ENCODE measurements at places on chromosomes 13 and 19. TPM values are rescaled to one million over a fixed set of nuclear protein-coding genes. Genes with fewer than 3 reads are reported as not detected.

- H3K27ac ChIP-seq: no peak overlapping the region
- H3K4me3 ChIP-seq: no peak overlapping the region
- H3K36me3 ChIP-seq: no peaks in the 10 kb centered on the region
- DNase-seq: no peak
- H3K27me3 ChIP-seq: peaks cover 91% of the 10 kb centered on the region
These were observed 3.2 kb downstream of the NTF4 start for GRCh38 chr19:49061445-49061844.

The KLHL1 gene
- not detected for total RNA-seq

DNA sequence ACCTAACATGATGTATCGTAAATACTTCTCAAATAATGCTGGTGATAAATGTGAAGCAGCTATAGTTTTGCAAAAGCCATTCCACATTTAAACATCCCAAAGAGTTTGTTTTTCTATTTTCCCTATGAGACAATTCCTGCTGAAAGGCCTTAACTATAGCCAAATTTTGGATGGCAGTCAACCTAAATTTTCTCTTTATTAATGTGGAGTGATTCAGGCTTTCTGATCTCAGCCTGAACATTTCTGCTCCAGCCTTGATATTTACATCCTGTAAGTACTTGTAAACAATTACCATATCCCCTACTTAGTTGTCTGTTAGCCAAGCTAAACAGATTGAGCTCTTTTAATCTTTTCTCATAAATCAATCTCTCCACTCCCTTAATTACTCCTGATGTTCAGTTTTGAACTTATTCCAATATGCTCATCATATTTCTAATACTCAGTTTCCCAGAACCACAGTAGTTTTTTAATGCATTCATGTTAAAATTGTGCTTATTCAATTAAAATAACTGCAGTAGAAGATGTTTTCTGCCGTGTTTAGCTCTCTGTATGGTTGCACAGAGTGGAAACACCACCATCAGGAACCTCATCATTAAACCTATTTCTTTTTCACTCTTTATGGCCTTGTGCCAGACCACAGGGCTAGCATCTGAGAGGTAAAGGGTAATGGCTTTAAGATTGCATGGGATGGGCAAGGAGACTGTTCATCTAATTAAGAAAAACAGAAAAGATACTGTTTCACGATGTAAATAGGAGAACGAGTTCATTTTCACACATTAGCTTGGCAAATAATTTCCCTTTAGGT is 1235.2 kb upstream of the SLC10A2 start:
- no peaks in the 10 kb centered on the region for H3K27me3 ChIP-seq
- H3K4me3 ChIP-seq: no peak overlapping the region
- H3K4me1 ChIP-seq: no peaks in the 10 kb centered on the region
- DNase-seq: no peak
- no peak overlapping the region for H3K27ac ChIP-seq

DNA sequence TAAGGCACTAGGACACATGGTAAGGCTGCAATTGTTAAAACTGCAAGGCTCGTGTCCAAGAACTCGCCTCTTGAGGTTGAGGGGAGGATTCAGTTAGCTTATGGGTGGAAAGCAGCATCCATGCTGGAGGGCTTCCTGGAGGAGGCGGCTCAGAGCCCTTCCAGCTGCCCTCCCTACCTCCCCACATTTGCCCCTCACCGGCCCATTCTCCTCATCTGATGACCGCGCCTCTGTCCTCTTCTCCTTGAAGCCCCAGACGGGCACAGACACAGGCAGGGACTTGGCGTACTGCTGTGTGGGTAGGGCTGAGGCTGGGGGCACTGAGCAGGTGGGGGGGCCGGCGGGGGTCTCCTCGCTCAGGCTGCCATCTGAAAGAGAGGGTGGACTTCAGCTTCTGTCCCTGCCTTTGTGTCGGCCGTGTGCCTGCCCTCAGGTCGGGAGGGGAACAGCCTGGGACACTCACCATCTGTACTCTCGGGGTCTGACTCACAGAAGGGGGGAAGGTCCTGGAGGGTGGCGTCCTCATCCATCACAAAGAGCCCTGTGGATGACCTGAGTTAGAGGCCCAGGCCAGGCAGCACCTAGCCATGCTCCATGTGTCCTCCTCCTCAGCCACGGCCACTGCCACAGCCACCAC is 4.1 kb upstream of the PNKP start:
- H3K36me3 ChIP-seq: no peaks in the 10 kb centered on the region
- peaks cover 50% of the 10 kb centered on the region for H3K4me1 ChIP-seq
- no peak for DNase-seq
- H3K4me3 ChIP-seq: no peak overlapping the region
- H3K27ac ChIP-seq: no peak overlapping the region
- no peaks in the 10 kb centered on the region for H3K27me3 ChIP-seq

- no peak for DNase-seq
- no peaks in the 10 kb centered on the region for H3K36me3 ChIP-seq
- peaks cover 70% of the 10 kb centered on the region for H3K27me3 ChIP-seq
- no peak overlapping the region for H3K27ac ChIP-seq
These were observed 37.8 kb downstream of the VSTM2B start for GRCh38 chr19:29563486-29564101.

- no peak overlapping the region for H3K27ac ChIP-seq
- no peak for DNase-seq
- H3K36me3 ChIP-seq: no peaks in the 10 kb centered on the region
- no peaks in the 10 kb centered on the region for H3K4me1 ChIP-seq
- no peak overlapping the region for H3K4me3 ChIP-seq
- peaks cover 11% of the 10 kb centered on the region for H3K27me3 ChIP-seq
These were observed 19.6 kb upstream of the CBY2 start for GRCh38 chr13:45682494-45683008.

DNA sequence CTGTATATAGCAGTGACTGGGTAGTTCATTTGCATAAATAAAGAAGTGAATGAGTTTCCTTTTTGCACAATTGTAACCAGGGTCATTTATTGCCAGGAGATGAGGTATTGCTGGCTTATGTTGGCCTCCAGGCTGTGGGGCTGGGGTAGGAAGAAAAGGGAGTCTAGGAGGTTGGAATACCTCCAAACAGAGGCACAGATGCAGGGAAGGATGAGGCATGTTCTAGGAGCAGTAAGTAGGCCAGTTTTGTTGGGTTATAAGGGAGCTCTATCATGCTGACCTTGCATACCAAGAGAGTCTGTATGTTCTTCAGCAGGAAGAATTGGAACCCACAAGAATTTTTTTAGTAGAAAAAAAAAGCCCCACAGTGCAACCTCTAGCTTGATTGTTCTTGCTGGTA is 17.2 kb upstream of the CYSLTR2 start:
- DNase-seq: no peak
- H3K4me3 ChIP-seq: no peak overlapping the region
- H3K27me3 ChIP-seq: no peaks in the 10 kb centered on the region
- no peaks in the 10 kb centered on the region for H3K4me1 ChIP-seq
- no peak overlapping the region for H3K27ac ChIP-seq

The POLD1 gene
- 63.1 TPM for total RNA-seq

DNA sequence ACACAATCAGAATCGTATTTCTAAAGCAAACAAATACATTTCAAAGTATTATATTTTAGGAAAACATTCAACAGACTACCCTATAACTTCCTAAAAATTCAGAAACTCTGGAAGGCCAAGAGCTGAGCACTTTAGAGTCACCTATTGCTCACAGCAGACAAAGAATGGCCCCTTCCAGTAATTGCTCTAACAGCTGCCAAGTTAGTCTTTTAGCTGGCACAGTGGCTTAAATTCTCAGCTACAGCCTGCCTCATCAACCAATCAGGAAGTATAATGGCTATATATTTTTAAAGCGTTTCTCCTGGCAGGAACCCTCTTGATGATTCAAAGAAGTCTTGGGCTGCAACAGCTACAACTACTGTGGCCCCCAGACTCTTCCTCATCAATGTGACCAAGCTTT is 14.9 kb upstream of the SLITRK5 start:
- no peaks in the 10 kb centered on the region for H3K36me3 ChIP-seq
- H3K27me3 ChIP-seq: no peaks in the 10 kb centered on the region
- H3K4me3 ChIP-seq: no peak overlapping the region
- H3K4me1 ChIP-seq: no peaks in the 10 kb centered on the region
- DNase-seq: no peak

GRCh38 chr19:6424939-6425731 is 524 bp upstream of the KHSRP start:
- H3K4me1 ChIP-seq: peaks cover 13% of the 10 kb centered on the region
- peak overlapping the region; percentile 96 for H3K27ac ChIP-seq
- DNase-seq: peak; percentile 99
- no peaks in the 10 kb centered on the region for H3K36me3 ChIP-seq

The F7 gene
- total RNA-seq: 0.23 TPM

DNA sequence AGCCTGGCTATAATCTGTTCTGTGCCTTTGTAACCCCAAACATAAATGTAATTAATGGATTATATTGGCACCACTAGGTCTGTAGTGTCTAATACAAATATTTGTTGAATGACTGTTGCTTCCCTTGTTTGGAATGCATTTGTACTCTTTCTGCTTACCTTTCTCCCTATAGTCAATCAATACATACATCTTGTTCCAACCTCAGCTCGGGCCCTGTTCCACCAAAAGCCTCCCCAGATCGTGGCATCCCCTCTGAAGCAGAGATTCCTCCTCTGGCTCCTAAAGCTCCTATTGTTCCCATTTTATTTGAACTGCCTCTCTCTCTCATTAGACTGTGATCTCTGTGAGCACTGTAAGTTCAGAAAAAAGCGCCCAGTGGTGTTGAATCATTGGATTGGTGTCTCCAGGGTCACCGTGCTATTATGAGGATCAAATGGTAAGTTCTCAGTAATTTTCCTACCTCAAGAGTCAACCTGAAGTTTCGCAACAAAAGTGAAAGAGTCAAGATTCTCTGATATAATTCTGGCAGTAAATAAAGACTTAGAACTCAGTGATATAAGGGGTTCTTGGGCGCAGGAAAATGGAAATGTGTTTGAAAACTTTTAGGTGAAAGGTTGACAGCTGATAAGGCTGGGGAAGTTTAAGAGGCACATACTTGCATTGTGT is 151.5 kb downstream of the KLF5 start:
- H3K4me1 ChIP-seq: peaks cover 6% of the 10 kb centered on the region
- no peaks in the 10 kb centered on the region for H3K27me3 ChIP-seq
- DNase-seq: no peak

DNA sequence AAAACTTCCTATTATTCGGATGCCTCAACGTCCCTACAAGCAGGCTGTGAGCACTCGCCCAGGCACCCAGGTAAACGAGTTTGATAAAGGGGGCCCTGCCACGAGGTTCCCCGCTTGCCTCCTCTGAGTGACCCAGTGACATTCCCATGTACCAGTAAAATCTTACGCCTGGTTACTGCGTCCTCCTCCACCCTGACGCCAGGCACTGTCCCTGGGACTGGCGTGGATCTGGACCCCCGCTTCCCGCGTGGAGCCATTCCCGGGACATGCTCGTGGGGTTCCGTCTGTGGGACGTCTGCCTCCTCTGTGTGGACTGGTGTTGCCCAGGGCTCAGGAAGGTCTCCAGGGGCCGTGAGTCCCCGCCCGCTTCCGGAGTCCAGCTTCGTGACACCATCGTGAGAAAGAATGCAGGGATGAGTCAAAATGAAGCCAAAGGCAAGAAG is 407 bp upstream of the ZNF550 start:
- H3K4me3 ChIP-seq: peak overlapping the region; percentile 83
- peaks cover 12% of the 10 kb centered on the region for H3K36me3 ChIP-seq
- H3K27ac ChIP-seq: peak overlapping the region; percentile 68
- peaks cover 6% of the 10 kb centered on the region for H3K27me3 ChIP-seq
- peaks cover 25% of the 10 kb centered on the region for H3K4me1 ChIP-seq

The METTL21C gene
- not detected for total RNA-seq

GRCh38 chr19:14149509-14149994 is 13.2 kb upstream of the ASF1B start:
- H3K36me3 ChIP-seq: no peaks in the 10 kb centered on the region
- peak overlapping the region; percentile 88 for H3K27ac ChIP-seq
- H3K4me1 ChIP-seq: peaks cover 38% of the 10 kb centered on the region
- H3K4me3 ChIP-seq: peak overlapping the region; percentile 30

The FFAR1 gene
- not detected for total RNA-seq

DNA sequence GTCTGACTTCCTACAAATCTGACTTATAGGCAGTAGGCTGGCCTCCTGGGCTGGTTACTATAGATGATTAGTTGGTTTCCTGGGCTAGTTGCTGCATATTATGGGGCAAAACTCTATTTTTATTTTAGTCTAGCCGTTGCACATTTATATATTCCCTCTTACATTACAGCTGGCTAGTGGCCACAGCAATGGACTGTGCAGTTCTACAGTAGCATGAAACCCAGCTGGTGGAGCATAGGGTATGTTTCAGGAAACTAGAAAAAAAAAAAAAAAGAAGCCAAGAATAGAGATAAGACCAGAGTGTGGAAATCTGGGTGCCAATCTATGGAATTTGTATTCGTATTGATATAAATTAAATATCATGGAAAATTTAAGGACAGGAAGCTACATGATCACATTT is 304.4 kb upstream of the NBEA start:
- H3K27me3 ChIP-seq: no peaks in the 10 kb centered on the region
- H3K4me3 ChIP-seq: no peak overlapping the region
- no peak for DNase-seq
- H3K4me1 ChIP-seq: no peaks in the 10 kb centered on the region
- H3K27ac ChIP-seq: no peak overlapping the region

The PCID2 gene
- total RNA-seq: 63.2 TPM

The FCER2 gene
- 1.5 TPM for total RNA-seq

GRCh38 chr13:44140888-44141724 is 232.5 kb upstream of the SERP2 start:
- H3K36me3 ChIP-seq: no peaks in the 10 kb centered on the region
- peak overlapping the region; percentile 97 for H3K27ac ChIP-seq
- H3K4me1 ChIP-seq: peaks cover 14% of the 10 kb centered on the region

The ZNF835 gene
- 4.0 TPM for total RNA-seq

The SBSN gene
- total RNA-seq: not detected

GRCh38 chr19:49422407-49423070 is 702 bp downstream of the PTH2 start:
- H3K36me3 ChIP-seq: no peaks in the 10 kb centered on the region
- H3K27me3 ChIP-seq: peaks cover 95% of the 10 kb centered on the region
- peaks cover 50% of the 10 kb centered on the region for H3K4me1 ChIP-seq
- peak; percentile 40 for DNase-seq

- H3K4me3 ChIP-seq: no peak overlapping the region
- H3K4me1 ChIP-seq: no peaks in the 10 kb centered on the region
- no peaks in the 10 kb centered on the region for H3K27me3 ChIP-seq
- no peak for DNase-seq
These were observed 116.8 kb downstream of the FOXO1 start for GRCh38 chr13:40549500-40550094.

DNA sequence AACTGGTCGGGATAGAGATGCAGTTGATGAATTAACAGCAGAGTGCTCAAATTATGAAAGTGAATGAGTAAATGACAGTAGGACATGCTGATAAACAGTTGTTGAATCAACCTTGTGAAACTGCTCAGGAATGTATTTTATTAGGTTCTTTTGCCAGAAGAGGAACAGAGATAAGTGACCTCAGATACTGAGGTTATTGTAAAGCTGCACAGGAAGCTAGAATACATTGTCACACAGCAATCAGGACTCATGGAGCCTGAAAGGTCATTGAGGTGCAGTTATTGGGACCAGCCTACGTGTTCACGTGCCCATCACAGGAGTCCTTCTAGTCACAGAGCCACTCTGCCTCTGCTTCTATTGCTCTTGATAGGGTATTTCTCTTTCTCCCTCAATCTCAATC is 47.5 kb upstream of the MED4 start:
- no peak for DNase-seq
- H3K27me3 ChIP-seq: no peaks in the 10 kb centered on the region
- H3K4me1 ChIP-seq: peaks cover 7% of the 10 kb centered on the region
- no peak overlapping the region for H3K4me3 ChIP-seq
- H3K27ac ChIP-seq: no peak overlapping the region
- H3K36me3 ChIP-seq: no peaks in the 10 kb centered on the region

- no peaks in the 10 kb centered on the region for H3K36me3 ChIP-seq
- H3K4me3 ChIP-seq: no peak overlapping the region
- H3K27me3 ChIP-seq: no peaks in the 10 kb centered on the region
These were observed 323.3 kb upstream of the ZNF507 start for GRCh38 chr19:32022044-32022640.

- peaks cover 39% of the 10 kb centered on the region for H3K36me3 ChIP-seq
- no peak overlapping the region for H3K4me3 ChIP-seq
- H3K4me1 ChIP-seq: peaks cover 29% of the 10 kb centered on the region
These were observed 418.9 kb downstream of the KLF12 start for GRCh38 chr13:73715114-73715910.

Measured in T-cell (primary cell).